Naive thymus-derived CD4-positive, alpha-beta T cell (primary cell): ENCODE measurements at places on chromosomes 3 and 15.

DNA sequence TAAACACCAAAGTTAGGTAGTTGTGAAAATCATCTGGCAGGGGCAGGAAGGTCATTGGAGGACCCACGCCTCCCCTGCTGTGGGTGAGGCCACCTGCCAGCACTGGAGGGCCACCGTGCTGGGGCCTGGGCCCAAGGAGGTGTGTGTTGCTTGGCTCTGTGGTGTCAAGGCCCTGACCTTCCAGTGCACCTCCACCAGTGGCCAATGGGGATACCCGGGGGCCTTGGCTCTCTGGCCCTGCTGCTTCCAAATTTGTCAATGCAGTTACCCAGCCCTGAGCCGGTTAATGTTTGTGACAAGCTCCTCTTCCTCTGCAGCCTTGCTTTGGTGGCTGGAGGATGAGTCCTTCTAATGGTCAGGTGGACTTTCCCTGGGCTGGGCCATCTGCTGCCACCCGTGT is 150.2 kb downstream of the KLF13 start:
- DNase-seq, result no peak
- no peak overlapping the region for H3K4me3 ChIP-seq

GRCh38 chr3:41418961-41419691 is 219.8 kb downstream of the CTNNB1 start:
- no peak for DNase-seq
- H3K4me3 ChIP-seq, result no peak overlapping the region
- no peaks in the 10 kb centered on the region for H3K27me3 ChIP-seq
- H3K36me3 ChIP-seq, result no peaks in the 10 kb centered on the region

DNA sequence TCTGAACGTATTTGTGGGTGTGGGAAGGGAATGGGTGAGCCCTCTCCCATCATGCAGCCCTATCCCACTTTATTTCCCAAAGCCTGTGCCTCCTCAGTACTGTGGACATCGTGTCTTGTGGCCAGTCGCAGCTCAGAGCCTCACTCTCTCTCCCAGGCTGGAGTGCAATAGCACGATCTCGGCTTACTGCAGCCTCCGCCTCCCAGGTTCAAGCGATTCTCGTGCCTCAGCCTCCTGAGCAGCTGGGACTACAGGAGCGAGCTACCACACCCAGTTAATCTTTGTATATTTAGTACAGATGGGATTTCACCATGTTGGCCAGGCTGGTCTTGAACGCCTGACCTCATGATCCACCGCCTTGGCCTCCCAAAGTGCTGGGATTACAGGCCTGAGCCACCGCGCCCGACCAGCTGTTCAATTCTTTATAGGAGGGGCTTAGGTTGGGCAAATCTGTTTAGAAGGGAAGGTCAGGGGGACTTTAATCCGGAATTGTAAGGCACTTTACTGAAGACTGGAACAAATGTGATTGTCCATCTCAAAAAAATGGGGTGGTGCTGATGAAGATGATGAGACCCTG is 42.7 kb upstream of the BDH1 start:
- DNase-seq, result no peak
- H3K4me3 ChIP-seq, result no peak overlapping the region
- H3K36me3 ChIP-seq, result no peaks in the 10 kb centered on the region
- H3K27ac ChIP-seq, result no peak overlapping the region
- H3K27me3 ChIP-seq, result no peaks in the 10 kb centered on the region

DNA sequence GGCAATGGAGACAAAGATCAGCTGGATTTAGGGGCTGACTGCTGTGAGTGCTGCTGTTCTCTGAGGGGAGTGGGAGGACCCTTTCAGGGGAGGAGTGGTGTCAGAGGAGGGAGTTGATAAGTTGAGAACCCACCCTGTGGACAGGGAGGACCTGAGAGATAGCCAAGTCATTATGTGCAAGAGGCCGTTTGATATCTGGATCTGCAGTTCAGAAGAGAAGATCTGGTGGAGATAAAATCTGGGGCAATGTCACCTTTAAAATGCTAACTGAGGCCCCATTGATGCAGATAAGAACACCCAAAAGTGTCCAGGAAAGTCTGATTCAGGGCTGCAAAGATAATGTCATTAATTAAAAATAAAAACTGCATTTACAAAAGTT is 256.1 kb upstream of the HES1 start:
- H3K4me1 ChIP-seq, result no peaks in the 10 kb centered on the region
- no peak overlapping the region for H3K27ac ChIP-seq
- no peak for DNase-seq
- H3K4me3 ChIP-seq, result no peak overlapping the region

DNA sequence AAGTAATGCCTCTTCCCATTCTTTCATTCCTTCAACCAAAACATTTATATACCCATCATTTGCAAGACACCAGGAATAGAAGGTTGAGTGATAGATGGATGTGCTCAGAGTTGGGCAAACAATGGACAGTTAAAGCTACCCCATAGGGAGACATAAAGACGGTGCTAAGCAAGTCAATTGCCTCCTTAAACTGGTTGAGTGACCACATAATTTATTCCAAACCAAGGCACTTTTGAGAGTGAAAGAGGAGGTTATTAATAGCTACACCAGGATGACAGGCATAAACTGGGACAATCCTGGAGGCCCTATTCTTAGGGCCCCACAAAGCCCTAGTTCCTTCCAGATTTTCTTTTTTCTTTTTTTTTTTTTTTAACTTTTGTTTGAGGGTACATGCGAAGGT is 21.4 kb upstream of the DYNC1LI1 start:
- DNase-seq, result no peak
- H3K27ac ChIP-seq, result no peak overlapping the region
- no peaks in the 10 kb centered on the region for H3K4me1 ChIP-seq
- no peaks in the 10 kb centered on the region for H3K27me3 ChIP-seq

- peaks cover 21% of the 10 kb centered on the region for H3K4me1 ChIP-seq
- no peaks in the 10 kb centered on the region for H3K27me3 ChIP-seq
- peak overlapping the region; percentile 96 for H3K27ac ChIP-seq
Measured at GRCh38 chr3:196081002-196081833, 672 bp downstream of the TFRC start.

DNA sequence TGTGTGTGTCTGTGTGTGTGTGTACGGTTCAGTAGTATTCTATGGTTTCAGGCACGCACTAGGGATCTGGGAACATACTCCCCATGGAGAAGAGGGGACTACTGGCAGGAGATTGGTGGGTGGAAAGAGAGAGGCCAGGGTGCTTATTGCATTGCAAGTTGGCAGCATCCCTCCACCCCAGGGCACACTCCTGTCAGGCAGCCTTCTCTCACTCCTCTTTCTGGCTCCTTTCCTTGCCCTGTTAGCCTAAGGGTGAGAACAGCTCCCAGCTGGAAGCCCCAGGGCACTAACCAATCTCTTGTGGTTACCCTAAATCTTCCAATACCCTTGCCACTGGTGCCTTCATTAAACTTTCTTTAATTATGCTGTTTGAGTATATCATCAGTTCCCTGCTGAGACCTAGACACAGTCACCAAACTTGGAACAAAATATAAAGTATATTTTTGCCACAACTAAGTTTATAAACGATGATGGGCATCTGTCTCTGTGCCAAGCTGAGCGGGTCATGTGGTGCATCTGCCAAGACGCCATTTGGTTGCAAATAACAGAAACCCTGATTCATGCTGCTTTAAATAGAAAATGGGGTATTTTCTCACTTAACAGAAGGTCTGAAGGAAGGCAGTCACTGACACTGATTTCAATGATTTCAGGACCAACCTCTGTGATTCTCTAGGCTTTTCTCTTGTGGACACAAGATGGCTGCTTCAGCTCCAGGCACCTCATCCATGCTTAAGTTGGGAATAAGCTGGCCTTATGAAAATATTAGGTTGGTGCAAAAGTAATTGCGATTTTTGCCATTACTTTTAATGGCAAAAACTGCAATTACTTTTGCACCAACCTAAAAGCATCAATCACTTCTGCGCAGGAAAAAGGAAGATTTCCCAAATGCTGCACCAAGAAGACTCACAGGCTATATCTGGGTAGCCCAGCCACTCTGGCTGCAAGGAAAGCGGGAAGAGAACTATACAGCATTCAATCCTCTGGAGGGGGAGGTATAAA is 476.9 kb upstream of the PROK2 start:
- no peaks in the 10 kb centered on the region for H3K36me3 ChIP-seq
- DNase-seq, result no peak
- no peak overlapping the region for H3K27ac ChIP-seq
- H3K27me3 ChIP-seq, result no peaks in the 10 kb centered on the region

- H3K27ac ChIP-seq, result no peak overlapping the region
- DNase-seq, result no peak
- no peaks in the 10 kb centered on the region for H3K4me1 ChIP-seq
- H3K27me3 ChIP-seq, result no peaks in the 10 kb centered on the region
- H3K36me3 ChIP-seq, result no peaks in the 10 kb centered on the region
- H3K4me3 ChIP-seq, result no peak overlapping the region
Measured at GRCh38 chr3:158789592-158789991, 12.3 kb upstream of the MFSD1 start.

DNA sequence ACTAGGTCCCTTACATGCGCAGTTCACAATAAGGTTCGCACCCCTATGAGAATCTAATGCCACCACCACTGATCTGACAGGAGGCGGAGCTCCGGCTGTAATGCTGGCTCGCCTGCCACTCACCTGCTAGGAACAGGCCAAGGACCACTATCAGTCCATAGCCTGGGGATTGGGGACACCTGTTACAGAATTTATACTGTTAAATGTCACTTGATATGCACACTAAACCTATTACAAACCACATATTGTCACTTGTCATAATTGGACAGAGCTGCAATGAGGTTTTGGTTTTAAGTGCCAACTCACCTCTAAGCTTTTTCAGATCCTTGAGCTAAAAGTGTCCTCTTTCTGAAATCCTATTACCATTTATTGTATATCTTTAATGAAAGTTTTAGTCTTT is 507.9 kb upstream of the TPRG1 start:
- H3K4me1 ChIP-seq, result no peaks in the 10 kb centered on the region
- H3K4me3 ChIP-seq, result no peak overlapping the region
- no peaks in the 10 kb centered on the region for H3K27me3 ChIP-seq

DNA sequence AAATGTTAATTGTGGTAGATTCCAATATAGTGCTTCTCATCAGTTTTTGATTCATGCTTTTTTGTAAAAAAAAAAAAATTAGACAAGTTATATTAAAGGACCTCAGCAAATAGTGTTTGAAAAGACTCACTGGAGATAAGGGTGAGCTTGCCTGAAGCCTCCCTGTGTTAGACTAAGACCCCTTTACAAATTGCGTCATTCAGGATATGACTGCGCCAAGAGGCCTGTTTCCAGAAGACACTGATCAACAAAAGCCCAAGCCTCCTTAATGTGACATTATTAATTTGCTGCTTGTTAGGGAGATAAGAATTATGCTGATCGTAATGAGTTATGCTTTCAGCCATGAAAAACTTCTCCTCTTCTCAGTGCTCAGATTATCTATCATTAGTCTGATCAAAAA is 13.0 kb upstream of the DNAJC13 start:
- no peaks in the 10 kb centered on the region for H3K36me3 ChIP-seq
- DNase-seq, result no peak
- H3K4me1 ChIP-seq, result no peaks in the 10 kb centered on the region
- no peak overlapping the region for H3K4me3 ChIP-seq

- no peak overlapping the region for H3K27ac ChIP-seq
- H3K27me3 ChIP-seq, result no peaks in the 10 kb centered on the region
- no peak overlapping the region for H3K4me3 ChIP-seq
- H3K4me1 ChIP-seq, result no peaks in the 10 kb centered on the region
- no peaks in the 10 kb centered on the region for H3K36me3 ChIP-seq
- no peak for DNase-seq
Measured at GRCh38 chr15:69035205-69035917, 20.9 kb downstream of the NOX5 start.

DNA sequence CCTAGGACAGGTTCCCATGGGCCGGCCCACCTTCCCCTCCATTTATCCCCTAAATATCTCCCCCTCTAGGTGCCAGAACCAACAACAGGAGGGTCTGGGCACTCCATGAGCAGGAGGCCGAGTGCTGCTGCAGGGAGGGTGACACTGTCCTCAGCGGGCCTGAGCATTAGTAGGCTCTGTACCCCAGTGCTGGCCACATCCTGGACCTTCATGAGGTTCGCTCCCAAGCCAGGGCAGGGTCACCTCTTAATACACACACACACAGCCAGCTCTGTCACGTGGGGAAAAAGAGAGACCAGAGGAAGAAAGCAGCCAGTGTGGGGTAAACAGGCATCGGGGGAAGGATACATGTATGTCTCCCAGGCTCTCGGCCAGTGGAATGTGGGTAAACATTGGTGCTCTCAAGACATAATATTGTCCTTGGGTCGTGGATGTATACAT is 27.9 kb upstream of the SEMA3F start:
- H3K36me3 ChIP-seq, result no peaks in the 10 kb centered on the region
- no peak overlapping the region for H3K4me3 ChIP-seq
- no peaks in the 10 kb centered on the region for H3K27me3 ChIP-seq
- no peak overlapping the region for H3K27ac ChIP-seq
- DNase-seq, result no peak
- no peaks in the 10 kb centered on the region for H3K4me1 ChIP-seq

DNA sequence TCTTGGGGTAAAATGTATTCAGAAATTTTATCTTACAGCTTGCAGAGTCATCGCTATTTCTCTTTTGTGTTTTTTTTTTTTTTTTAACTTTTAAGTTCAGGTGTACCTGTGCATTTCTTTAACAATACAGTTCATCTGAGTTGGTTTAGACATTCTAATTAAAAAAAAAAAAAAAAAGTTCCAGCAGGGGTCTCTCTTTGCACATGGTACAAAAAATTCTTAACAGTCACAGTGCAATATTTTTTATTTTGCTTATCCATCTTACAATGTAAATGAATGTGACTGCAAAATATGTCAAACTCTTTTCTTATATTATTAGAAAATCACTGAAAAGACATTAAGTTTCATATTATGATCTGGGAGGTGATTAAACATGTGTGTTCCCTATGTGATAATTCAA is 47.5 kb upstream of the SLC9A9 start:
- no peaks in the 10 kb centered on the region for H3K36me3 ChIP-seq
- H3K4me3 ChIP-seq, result no peak overlapping the region
- no peak for DNase-seq
- no peak overlapping the region for H3K27ac ChIP-seq
- no peaks in the 10 kb centered on the region for H3K27me3 ChIP-seq
- no peaks in the 10 kb centered on the region for H3K4me1 ChIP-seq

DNA sequence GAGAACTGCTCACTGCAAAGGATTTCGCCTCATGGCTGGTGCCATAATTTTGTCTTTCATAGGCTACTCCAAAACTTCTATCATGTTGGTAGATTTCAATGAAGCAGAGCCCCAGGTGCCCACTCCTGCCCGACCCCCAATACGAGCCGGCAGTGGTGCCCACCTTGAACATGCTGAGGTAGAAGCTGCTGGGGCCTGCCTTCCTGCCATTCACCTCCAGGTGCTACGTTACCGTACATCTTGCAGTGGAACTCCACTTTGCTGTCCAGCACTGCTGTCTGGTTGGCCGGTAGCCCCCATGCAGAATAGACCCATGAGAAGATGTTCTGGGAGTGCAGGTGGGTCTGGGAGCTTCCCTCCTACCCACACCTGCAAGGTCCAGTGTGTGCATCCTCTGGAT is 502.8 kb upstream of the TBL1XR1 start:
- H3K4me3 ChIP-seq, result no peak overlapping the region
- no peak for DNase-seq
- no peaks in the 10 kb centered on the region for H3K4me1 ChIP-seq
- no peaks in the 10 kb centered on the region for H3K27me3 ChIP-seq
- H3K27ac ChIP-seq, result no peak overlapping the region

GRCh38 chr3:188446766-188447165 is 292.8 kb downstream of the LPP start:
- no peaks in the 10 kb centered on the region for H3K4me1 ChIP-seq
- no peak for DNase-seq
- H3K27ac ChIP-seq, result no peak overlapping the region
- no peak overlapping the region for H3K4me3 ChIP-seq

- no peak overlapping the region for H3K4me3 ChIP-seq
- H3K4me1 ChIP-seq, result no peaks in the 10 kb centered on the region
- H3K36me3 ChIP-seq, result no peaks in the 10 kb centered on the region
- no peak for DNase-seq
Measured at GRCh38 chr15:85274315-85275050, 105.9 kb upstream of the AKAP13 start.
